ENCODE measurements at places on chromosomes 7 and 10. TPM values are rescaled to one million over a fixed set of nuclear protein-coding genes. Genes with fewer than 3 reads are reported as not detected.

Gene OPN1SW
- total RNA-seq: not detected

Gene PRPS1L1
- total RNA-seq: not detected

Gene SORBS1
- total RNA-seq: 75.4 TPM

Gene SPDYE8
- not detected for total RNA-seq

Gene FAM241B
- total RNA-seq: 7.7 TPM

Gene ATOH7
- not detected for total RNA-seq

DNA sequence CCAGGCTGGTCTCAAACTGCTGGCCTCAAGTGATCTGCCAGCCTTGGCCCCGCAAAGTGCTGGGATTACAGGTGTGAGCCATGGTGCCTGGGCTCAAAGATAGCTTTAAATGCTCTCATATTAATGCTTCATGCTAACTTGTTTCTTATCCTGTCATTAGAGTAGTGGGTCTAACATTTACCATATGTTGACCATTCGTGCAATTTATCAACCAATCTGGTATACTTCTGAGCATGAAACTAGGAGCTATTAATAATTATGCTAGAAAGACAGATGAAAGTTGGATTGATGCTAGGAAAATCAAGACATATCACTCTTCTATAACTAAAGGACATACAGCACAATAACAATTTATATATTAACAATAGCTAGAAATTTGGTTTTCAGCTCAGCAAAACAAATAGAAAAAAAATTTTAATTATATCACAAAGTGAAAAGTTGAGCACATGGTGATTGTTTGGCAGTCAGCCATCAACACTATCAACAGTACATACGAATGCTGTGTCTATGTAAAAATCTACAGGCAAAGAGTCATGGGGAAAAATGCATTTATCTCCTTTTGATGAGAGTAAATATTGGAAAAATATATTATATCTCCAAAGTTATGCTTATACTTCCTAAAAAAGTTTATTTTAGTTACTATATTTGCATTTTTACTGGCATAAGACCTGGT is 112.1 kb upstream of the ABCB5 start:
- no peak for DNase-seq

- DNase-seq: no peak
Measured at GRCh38 chr10:44965104-44965503, 5.5 kb downstream of the RASSF4 start.

- DNase-seq: peak; percentile 88
Measured at GRCh38 chr10:62814756-62815380, 1.3 kb downstream of the EGR2 start.

- no peak for DNase-seq
Measured at GRCh38 chr10:5898163-5898562, 8.1 kb downstream of the FBH1 start.

DNA sequence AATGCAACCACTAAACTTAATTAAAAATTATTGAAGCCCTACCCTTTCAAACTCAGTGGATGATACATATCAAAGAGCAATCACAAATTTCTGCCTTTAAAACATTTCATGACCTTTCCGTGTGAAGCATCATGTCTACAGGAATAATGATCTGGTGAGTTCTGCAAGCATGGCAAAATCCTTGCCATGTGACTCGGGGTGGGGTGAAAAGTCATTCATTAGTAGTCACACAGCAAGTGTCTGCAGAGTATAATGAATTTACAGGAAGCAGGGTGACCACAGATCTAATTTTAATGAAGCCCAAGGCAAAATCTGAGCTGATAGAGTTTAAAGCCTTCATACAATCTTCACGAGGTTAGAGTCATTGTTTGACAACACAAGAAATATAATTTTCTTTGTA is 351.9 kb downstream of the THSD7A start:
- no peak for DNase-seq

- no peak for DNase-seq
Measured at GRCh38 chr10:112663234-112664125, 216.5 kb downstream of the VTI1A start.

DNA sequence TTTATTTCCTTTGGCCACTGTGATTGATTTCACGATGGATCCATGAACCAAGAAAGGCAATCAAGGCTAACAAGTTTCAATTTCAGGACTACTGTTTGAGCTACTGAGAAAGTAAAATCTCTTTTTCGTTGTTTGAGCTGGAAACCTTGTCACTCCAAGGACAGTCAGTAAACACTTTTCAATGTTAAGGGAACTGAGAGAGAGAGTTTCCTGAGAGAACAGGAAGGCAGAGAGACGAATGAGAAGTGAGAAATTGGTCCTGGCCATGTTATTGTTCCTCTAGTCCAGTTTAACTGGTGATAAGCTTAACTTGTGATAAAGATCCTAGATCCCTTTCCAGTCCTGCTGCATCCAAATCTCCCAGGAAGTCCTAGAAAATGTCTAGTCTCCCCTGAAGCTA is 909 bp upstream of the AKR1D1 start:
- DNase-seq: no peak

DNA sequence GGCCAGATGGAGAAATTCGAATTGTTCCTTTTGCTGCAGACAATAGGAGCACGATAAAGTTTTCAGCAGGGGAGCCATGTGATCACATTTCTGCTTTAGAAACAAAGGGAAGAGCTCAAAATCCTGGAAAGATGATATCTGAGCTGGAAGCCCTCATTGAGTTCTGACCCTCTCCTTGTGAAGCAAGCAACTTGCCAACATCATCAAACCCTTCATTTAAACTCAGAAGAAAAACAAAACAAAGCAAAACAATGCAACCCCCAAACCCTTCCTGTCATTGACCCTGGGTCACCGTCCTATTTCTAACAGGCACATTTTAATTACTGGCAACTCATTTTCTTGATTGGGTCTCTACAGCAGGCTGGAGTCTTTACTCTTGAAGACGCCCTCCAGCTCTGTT is 198.3 kb upstream of the ZNF32 start:
- no peak for DNase-seq

DNA sequence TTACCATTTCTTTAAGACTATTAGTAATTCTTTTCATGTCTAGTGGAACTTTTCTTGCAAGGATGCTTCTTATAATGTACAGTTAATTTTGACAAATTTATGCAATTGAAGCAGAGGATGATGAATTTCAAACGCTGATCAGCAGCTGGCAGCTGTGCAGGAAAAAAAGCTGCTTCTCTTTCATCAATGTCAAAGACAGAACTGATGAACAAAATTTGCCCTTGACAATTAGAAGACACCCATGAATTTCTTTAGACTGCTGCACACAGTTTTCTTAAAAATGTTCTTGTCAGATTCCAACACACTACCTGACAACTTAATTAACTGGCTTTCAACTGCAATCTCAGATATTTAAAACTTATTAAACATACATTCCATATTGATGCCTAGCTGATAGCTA is 138.3 kb downstream of the SKAP2 start:
- DNase-seq: no peak

DNA sequence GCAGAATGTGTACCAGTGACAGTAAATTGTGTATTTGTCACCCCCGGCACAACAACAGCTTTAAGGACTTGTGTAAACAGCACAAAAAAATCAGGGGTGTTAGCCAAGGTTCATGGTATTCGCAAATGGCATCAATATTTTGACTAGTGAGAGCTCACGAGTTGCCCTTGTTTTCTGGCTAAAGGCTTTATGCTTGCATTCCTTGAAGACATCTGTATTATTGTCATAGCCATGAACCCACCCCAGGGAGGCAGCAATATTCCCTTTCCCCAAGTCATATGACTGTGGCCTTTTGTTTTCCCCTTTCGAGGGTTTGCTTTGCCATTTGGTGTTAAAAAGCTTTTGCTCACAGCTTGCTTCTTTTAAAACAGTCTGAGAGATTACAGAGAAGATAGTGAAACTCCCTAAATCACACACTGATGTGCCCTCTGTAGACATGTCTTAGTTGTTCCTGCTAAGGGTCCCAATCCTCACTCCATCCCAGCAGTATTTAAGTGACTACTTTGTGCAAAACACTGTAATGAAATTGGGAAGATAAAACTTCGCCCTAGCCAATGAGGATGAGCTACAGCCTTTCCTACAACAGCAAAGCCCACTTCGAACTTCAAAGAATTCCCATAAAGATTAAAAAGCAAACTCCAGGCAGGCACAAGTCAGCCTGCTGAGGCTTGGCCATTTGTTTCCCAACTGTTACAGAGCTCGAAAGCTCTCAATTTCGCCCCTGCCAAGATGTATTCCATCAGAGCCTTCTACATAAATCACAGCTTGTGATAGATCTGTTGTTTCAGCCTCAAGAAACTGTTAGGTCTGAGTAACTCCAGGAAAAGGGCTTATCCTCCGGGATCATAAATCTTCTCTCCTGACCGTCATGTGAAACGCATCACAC is 172.3 kb downstream of the ADAM12 start:
- no peak for DNase-seq

DNA sequence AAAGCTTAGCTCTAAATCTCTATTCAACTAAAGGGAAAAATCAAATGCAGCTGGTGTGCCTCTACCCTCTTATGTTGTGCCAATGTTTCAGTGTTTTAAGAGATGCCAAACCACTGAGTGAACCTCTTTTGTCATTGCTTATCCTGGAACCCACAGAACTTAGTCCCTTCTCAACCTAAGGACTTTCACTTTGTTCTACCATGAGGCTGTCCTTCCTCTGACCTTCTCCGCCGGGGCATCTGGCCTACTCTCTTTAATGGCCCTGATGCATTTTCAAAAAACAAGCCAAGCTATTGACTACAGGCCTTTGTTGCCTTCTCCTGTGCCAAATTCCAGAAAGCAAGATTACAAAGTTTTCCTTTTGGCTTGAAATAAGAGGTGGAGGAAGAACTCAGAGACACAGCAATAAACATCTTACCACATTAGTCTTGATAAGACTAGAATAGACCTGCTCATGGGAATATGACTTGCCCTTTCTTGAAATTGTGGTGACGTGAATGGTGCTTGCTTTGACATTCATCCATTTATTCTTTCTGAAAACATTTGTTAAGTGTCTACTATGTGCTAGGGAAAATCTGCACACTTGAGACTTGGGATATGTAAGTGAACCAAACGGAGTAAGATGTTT is 253.2 kb upstream of the SMIM30 start:
- DNase-seq: no peak

DNA sequence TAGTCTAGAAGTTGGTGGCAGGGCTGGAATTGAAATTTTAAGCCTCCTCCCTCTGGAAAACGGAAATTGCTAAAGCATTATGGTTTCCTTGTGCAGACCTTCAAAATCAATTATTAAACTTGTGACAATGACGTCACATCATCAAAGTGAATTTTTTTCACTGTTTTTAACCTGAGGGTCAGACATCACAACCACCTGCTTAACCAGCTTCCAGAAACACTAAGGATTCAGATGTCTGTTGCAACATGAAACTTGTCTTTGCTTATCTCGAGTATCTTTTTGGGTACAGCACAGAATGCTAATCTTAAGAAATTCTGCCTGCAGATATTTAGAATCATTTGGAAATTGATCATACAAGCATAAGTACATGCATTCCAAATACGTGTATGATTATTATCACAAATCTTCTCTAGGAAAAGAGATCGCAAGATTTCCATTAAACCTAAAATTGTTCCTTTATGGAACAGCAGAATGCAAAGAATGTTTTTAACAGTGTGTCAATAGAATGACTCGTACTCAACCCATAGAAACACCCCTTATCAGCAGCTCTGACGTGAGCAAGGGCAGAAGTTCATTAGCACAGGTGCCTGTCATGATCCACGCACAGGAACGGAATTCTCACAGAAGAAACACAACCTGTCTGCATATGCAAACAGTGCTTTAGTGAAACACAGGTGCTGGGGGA is 4.1 kb upstream of the GTPBP4 start:
- DNase-seq: peak; percentile 67

DNA sequence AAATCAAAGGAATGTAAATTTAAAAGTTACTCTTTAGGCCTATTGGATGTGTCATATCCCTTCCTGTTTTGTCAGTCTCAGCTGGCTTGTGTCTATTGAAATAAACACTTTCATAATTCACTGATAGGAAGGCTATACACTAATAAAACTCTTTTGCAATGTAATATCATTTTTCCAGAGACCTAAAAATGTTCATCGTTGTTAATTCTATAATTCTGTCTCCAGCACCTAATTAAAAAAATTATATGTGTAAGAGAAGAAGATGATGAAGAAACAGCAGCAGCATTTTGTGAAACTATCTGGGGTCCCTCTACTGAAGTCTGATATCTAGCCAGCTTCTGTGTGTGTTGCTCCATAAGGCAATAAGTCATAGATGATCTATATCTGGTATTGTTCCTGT is 602.7 kb downstream of the ETV1 start:
- no peak for DNase-seq

- no peak for DNase-seq
Measured at GRCh38 chr7:87852306-87852705, 23.9 kb downstream of the SLC25A40 start.

GRCh38 chr7:20892776-20893175 is 106.1 kb upstream of the SP8 start:
- no peak for DNase-seq

DNA sequence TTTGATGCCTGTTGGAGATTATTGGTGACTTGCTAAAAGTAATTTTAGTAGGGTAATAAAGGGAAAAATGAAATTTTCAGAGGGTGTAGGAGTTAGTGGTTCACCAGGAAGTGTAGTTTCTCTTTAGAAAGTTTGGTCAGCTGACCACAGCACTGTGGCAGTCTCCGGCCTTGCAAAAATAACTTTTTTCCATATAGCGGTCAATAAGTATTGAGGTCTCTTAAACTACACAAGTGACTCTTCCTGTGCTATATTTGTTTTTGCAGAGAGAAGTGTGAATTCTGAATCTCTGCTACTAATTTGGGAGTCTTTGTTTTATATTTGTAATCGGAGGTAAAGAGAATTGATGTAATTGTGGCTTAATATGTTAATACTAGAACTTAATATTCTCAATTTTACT is 24.3 kb downstream of the PTPN12 start:
- no peak for DNase-seq

DNA sequence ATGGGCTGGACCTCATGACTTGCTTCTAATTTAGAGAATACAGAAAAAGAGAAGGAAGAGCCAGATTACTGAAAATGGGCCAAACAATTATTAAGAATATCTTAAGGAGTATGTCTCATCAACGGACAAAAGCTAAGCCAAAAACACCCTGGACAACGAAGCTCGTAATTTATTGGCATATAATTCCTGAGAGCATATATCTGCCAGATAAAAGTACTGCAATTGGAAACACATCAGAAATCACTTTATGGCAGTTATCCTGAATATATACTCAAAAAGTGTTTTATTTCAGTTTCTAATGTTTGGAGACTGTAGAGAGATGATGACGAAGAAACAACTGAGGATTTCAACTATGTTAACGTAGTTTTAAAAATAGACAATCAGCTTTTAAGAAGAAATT is 211.8 kb downstream of the CSTF2T start:
- no peak for DNase-seq
